Astrocyte (in vitro differentiated cells and primary cell): ENCODE measurements at places on chromosomes 4 and X. TPM values are rescaled to one million over a fixed set of nuclear protein-coding genes. Genes with fewer than 3 reads are reported as not detected.
A peak's percentile ranks its signal among the peaks of the same experiment; 100 is the strongest.

ZNF280C gene
- total RNA-seq: 7.3 and 7.8 TPM in 2 replicates

FAT1 gene
- total RNA-seq: 590 and 591 TPM in 2 replicates

TMPRSS11D gene
- not detected in 2 replicates for total RNA-seq

FAM9C gene
- total RNA-seq: 0.16 TPM in 1 of 2 replicates, not detected in the other

AFM gene
- not detected in 2 replicates for total RNA-seq

BEX5 gene
- total RNA-seq: 1.4 and 1.6 TPM in 2 replicates

ASB12 gene
- 0.16 TPM in 1 of 2 replicates, not detected in the other for total RNA-seq

HS6ST2 gene
- total RNA-seq: 12.9 and 15.0 TPM in 2 replicates

MAP9 gene
- total RNA-seq: 21.0 and 22.9 TPM in 2 replicates

CSN1S1 gene
- total RNA-seq: not detected in 2 replicates

MAGEC2 gene
- total RNA-seq: not detected in 2 replicates

RADX gene
- 3.0 and 3.9 TPM in 2 replicates for total RNA-seq

MAGEA9 gene
- total RNA-seq: not detected in 2 replicates

TMPRSS11F gene
- total RNA-seq: 0.27 TPM in 1 of 2 replicates, not detected in the other

REELD1 gene
- not detected in 2 replicates for total RNA-seq

FHIP1A gene
- total RNA-seq: 2.4 and 4.1 TPM in 2 replicates

NPY5R gene
- not detected in 2 replicates for total RNA-seq

CFAP47 gene
- not detected in 2 replicates for total RNA-seq

DNA sequence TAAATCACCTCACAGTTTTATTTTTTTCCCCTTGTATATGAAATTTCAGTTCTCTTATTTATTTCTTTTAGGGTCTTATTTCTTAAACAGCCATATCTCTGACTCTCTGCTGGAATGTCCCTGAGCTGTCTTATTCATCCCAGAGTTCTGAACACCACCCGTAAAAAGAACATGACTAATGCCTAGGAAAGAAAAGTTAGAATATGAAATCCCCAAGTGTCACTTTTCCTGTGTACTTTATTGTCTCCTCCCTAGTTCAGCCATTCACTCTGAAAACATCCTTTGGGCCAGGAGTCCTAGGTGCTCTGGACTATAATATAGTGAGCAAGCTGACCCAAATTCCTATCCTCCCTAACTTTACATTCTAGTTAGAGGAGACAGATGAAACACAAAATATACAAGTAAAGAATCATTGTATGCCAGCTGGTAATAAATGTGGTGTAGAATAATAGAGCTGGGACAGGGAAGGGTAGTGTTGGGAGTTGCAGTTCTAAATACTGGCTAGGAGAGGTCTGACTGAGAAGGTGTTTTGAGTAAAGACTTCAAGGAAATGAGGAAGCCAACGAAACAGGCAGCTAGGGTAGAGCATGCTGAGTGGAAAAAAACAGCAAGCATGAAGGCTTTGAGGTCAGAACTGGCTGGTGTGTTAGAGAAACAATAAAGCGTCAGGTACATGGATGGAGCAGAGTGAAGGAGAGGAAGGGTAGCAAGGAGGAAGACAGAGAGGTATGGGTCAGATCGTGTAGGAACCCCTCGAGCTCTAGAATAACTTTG, 40.6 kb upstream of the FTHL17 start:
- no peak for DNase-seq
- H3K4me1 ChIP-seq: no peaks in the 10 kb centered on the region
- no peak overlapping the region for H3K4me3 ChIP-seq
- no peaks in the 10 kb centered on the region for H3K27me3 ChIP-seq
- no peak overlapping the region for H3K27ac ChIP-seq

- H3K4me1 ChIP-seq: no peaks in the 10 kb centered on the region
- no peak overlapping the region for H3K4me3 ChIP-seq
- H3K36me3 ChIP-seq: no peaks in the 10 kb centered on the region
- DNase-seq: no peak
These were observed 83.7 kb upstream of the NHS start for GRCh38 chrX:17291171-17291900.

- no peaks in the 10 kb centered on the region for H3K36me3 ChIP-seq
- no peak overlapping the region for H3K27ac ChIP-seq
- H3K27me3 ChIP-seq: no peaks in the 10 kb centered on the region
- peaks cover 6% of the 10 kb centered on the region for H3K4me1 ChIP-seq
- no peak overlapping the region for H3K4me3 ChIP-seq
These were observed 223.2 kb downstream of the PCDH7 start for GRCh38 chr4:30943356-30943755.

- H3K36me3 ChIP-seq: no peaks in the 10 kb centered on the region
- DNase-seq: peak; percentile 96
- no peak overlapping the region for H3K27ac ChIP-seq
- no peaks in the 10 kb centered on the region for H3K27me3 ChIP-seq
- no peak overlapping the region for H3K4me3 ChIP-seq
- H3K4me1 ChIP-seq: peaks cover 4% of the 10 kb centered on the region
These were observed 1573.5 kb upstream of the TENM3 start for GRCh38 chr4:180669680-180670079.

GRCh38 chr4:89303177-89303576, 4.4 kb downstream of the GPRIN3 start:
- no peaks in the 10 kb centered on the region for H3K27me3 ChIP-seq
- H3K4me3 ChIP-seq: no peak overlapping the region
- H3K4me1 ChIP-seq: no peaks in the 10 kb centered on the region
- DNase-seq: no peak

DNA sequence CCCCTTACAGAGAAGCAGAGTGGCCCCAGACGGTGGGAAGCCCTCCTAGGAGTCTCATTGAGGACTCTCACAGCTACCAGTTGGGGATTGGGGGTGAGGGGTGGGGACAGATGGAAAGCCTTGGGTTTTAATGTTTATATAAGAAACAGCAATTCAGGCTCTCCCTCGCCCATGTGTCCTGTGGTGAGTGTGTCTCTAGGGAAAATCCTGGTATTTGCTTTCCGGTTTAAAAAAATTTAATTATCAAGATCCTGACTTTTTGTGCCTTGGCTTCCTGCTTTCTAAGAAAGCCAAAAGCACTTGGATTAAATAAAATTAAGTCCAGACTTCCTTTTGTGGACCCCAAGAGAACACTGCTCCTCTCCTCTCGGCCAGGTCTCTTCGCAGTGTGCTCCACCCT, 93.8 kb downstream of the SOWAHB start:
- H3K4me1 ChIP-seq: peaks cover 33% of the 10 kb centered on the region
- peak; percentile 59 for DNase-seq
- H3K36me3 ChIP-seq: no peaks in the 10 kb centered on the region
- H3K27me3 ChIP-seq: no peaks in the 10 kb centered on the region
- H3K4me3 ChIP-seq: no peak overlapping the region
- H3K27ac ChIP-seq: peak overlapping the region; percentile 89

- H3K4me1 ChIP-seq: no peaks in the 10 kb centered on the region
- H3K27ac ChIP-seq: peak overlapping the region; percentile 90
- peaks cover 2% of the 10 kb centered on the region for H3K36me3 ChIP-seq
- no peaks in the 10 kb centered on the region for H3K27me3 ChIP-seq
- H3K4me3 ChIP-seq: peak overlapping the region; percentile 91
- no peak for DNase-seq
These were observed 1.0 kb downstream of the SNX12 start for GRCh38 chrX:71067089-71067488.

- no peak overlapping the region for H3K4me3 ChIP-seq
- no peak for DNase-seq
- no peak overlapping the region for H3K27ac ChIP-seq
These were observed 244.2 kb downstream of the FSTL5 start for GRCh38 chr4:161919442-161920220.

- no peak overlapping the region for H3K27ac ChIP-seq
- no peaks in the 10 kb centered on the region for H3K4me1 ChIP-seq
- no peak overlapping the region for H3K4me3 ChIP-seq
- H3K36me3 ChIP-seq: no peaks in the 10 kb centered on the region
These were observed 58.1 kb upstream of the ADRA2C start for GRCh38 chr4:3708103-3708510.

DNA sequence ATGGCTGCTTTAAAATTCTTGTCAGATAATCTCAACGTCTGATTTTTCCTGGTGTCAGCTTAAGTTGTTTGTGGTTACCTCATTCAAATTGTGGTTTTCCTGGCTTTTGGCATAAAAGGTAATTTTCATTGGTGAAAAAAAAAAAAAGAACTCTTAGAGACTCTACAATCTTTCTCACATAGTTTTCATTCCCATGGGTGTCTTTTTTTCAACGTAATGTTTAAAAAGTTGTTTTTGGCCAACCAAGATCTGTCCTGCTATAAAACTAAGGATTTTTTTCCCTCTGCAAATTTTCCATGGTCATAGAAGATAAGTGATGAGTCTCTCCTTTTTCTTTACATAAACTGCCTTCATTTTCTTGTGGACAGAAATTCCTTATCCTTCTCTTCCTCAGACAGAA, 28.9 kb upstream of the RPS6KA6 start:
- H3K4me1 ChIP-seq: no peaks in the 10 kb centered on the region
- H3K27ac ChIP-seq: no peak overlapping the region
- DNase-seq: peak; percentile 27
- H3K27me3 ChIP-seq: no peaks in the 10 kb centered on the region

GRCh38 chrX:98548519-98548918, 1664.8 kb downstream of the RPA4 start:
- no peaks in the 10 kb centered on the region for H3K36me3 ChIP-seq
- H3K27ac ChIP-seq: no peak overlapping the region
- no peaks in the 10 kb centered on the region for H3K4me1 ChIP-seq
- H3K4me3 ChIP-seq: no peak overlapping the region
- DNase-seq: no peak

DNA sequence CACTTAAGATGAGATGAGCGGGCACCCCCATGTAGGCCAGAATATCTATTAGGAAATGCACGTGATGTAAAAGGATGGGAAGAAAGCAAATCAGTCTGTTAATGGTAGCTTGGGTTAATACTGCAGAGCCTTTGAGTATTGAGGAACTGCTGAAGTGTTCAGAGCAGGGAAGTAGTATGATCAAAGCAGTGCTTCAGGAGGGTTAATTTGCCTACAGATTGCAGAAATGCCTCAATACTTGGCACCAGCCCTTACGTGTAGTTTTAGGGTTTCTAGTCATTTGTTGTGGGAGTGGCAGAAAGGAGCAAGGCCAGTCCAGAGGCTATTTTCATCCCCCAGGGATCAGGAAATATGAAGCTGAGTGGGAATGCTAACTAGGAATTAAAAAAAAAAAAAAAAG, 19.7 kb downstream of the ZFX start:
- H3K4me1 ChIP-seq: peaks cover 8% of the 10 kb centered on the region
- H3K36me3 ChIP-seq: peaks cover 9% of the 10 kb centered on the region
- H3K27ac ChIP-seq: no peak overlapping the region

- no peak overlapping the region for H3K27ac ChIP-seq
- H3K27me3 ChIP-seq: no peaks in the 10 kb centered on the region
- H3K4me3 ChIP-seq: no peak overlapping the region
- H3K4me1 ChIP-seq: no peaks in the 10 kb centered on the region
These were observed 300.6 kb upstream of the SPANXN1 start for GRCh38 chrX:144946666-144947065.

GRCh38 chrX:47221756-47222155, 3.3 kb downstream of the CDK16 start:
- H3K4me1 ChIP-seq: peaks cover 17% of the 10 kb centered on the region
- DNase-seq: no peak
- peaks cover 8% of the 10 kb centered on the region for H3K36me3 ChIP-seq
- no peak overlapping the region for H3K4me3 ChIP-seq
- no peaks in the 10 kb centered on the region for H3K27me3 ChIP-seq

DNA sequence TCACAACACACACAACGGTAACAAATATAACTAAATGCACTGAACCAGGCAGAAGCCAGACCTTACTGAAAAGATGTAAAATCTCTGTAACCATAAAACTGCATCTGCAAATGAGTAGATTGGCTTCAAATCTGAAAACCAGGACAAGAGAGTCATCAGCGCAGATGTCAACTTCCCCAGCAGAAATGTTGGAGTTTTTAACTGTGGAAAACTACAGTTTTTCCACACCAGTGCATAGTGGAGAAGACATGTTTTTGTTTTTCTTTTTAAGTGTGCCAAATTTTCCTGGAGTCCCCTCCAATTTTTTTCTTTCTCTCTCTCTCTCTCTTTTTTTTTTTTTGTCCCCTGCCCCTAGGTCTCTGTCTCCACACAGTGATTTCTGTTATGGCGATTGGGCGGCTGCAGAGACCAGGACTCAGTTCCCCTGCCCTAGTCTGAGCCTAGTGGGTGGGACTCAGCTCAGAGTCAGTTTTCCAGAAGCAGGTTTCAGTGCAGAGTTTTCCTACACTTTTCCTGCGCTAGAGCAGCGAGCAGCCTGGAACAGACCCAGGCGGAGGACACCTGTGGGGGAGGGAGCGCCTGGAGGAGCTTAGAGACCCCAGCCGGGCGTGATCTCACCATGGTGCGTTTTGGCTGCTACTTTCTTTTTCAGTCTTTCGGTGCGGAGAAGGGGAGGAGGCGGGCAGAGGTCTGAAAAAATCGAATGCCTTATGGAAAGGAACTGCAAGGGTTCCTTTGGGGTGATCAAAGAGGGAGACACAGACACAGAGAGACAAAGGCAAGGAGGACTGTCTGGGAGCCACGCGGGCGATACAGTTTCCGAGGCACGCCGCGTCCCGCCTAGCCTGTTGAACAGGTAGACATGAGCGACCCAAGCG, at the start of gene GUCY1A1:
TSS of gene GUCY1A1 (plus strand) at position 505 of the 878 bp plus-strand sequence. CDS start 30,020 bp downstream, outside the sequence.
- DNase-seq: peak; percentile 4
- peak within 1 kb of the TSS; percentile 68 for H3K4me3 ChIP-seq
- H3K27me3 ChIP-seq: peaks cover 34% of the 10 kb centered on the region
- no peaks in the 10 kb centered on the region for H3K36me3 ChIP-seq
- H3K4me1 ChIP-seq: peaks cover 4% of the 10 kb centered on the region

- H3K4me3 ChIP-seq: no peak overlapping the region
- DNase-seq: peak; percentile 55
- H3K4me1 ChIP-seq: peaks cover 26% of the 10 kb centered on the region
- peak overlapping the region; percentile 51 for H3K27ac ChIP-seq
- no peaks in the 10 kb centered on the region for H3K27me3 ChIP-seq
These were observed 221.1 kb downstream of the BMPR1B start for GRCh38 chr4:94978904-94979303.

- H3K4me1 ChIP-seq: no peaks in the 10 kb centered on the region
- DNase-seq: peak; percentile 56
- no peak overlapping the region for H3K4me3 ChIP-seq
- H3K36me3 ChIP-seq: no peaks in the 10 kb centered on the region
- no peak overlapping the region for H3K27ac ChIP-seq
These were observed 311.0 kb downstream of the CENPC start for GRCh38 chr4:67234296-67234695.

- H3K27ac ChIP-seq: no peak overlapping the region
- H3K27me3 ChIP-seq: no peaks in the 10 kb centered on the region
- H3K36me3 ChIP-seq: no peaks in the 10 kb centered on the region
- DNase-seq: no peak
These were observed 1.3 kb downstream of the RHOH start for GRCh38 chr4:40197879-40198689.

GRCh38 chrX:153935326-153935851, 552 bp upstream of the NAA10 start:
- H3K36me3 ChIP-seq: peaks cover 4% of the 10 kb centered on the region
- H3K4me1 ChIP-seq: peaks cover 4% of the 10 kb centered on the region
- no peak overlapping the region for H3K27ac ChIP-seq
- H3K27me3 ChIP-seq: no peaks in the 10 kb centered on the region

DNA sequence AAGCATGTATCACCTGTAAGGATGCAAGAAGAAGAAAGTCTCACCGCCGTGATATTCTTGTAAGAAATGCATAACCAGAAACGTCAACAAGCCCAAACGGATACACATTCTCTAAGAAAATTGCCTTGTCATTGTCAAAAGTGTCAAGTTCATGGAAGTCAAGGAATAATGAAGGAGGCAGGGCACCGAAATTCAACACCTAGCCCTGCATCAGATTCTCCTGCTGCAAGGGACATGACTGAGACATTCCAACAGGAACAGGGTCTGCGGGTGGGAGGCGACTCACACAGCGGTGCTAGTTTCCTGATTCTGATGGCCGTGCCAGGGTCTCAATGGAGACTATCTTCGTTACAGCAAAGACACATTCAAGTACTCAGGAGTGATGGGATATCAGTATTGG, 26.7 kb downstream of the IRF2 start:
- peaks cover 17% of the 10 kb centered on the region for H3K4me1 ChIP-seq
- H3K36me3 ChIP-seq: no peaks in the 10 kb centered on the region
- no peak overlapping the region for H3K27ac ChIP-seq
- H3K27me3 ChIP-seq: no peaks in the 10 kb centered on the region

GRCh38 chrX:8424912-8425311, 39.7 kb upstream of the VCX3B start:
- H3K4me3 ChIP-seq: no peak overlapping the region
- no peaks in the 10 kb centered on the region for H3K36me3 ChIP-seq
- H3K4me1 ChIP-seq: no peaks in the 10 kb centered on the region
- no peaks in the 10 kb centered on the region for H3K27me3 ChIP-seq
